ENCODE measurements at places on chromosomes 6 and 20. TPM values are rescaled to one million over a fixed set of nuclear protein-coding genes. Genes with fewer than 3 reads are reported as not detected.

LKAAEAR1 gene
- polyA plus RNA-seq = 16.3 TPM

POPDC3 gene
- polyA plus RNA-seq = not detected

TRIM40 gene
- not detected for polyA plus RNA-seq

FKBP5 gene
- 1.2 TPM for polyA plus RNA-seq

PAQR8 gene
- polyA plus RNA-seq = 1.8 TPM

OR2B6 gene
- polyA plus RNA-seq = not detected

WFDC12 gene
- not detected for polyA plus RNA-seq

ABCF1 gene
- polyA plus RNA-seq = 19.5 TPM

AKAP12 gene
- 20.1 TPM for polyA plus RNA-seq

BPIFA1 gene
- not detected for polyA plus RNA-seq

MAS1 gene
- not detected for polyA plus RNA-seq
